ENCODE measurements at places on chromosomes 1 and 21.

- DNase-seq: no peak
Measured at GRCh38 chr1:214380986-214381695, 100.2 kb downstream of the SMYD2 start.

DNA sequence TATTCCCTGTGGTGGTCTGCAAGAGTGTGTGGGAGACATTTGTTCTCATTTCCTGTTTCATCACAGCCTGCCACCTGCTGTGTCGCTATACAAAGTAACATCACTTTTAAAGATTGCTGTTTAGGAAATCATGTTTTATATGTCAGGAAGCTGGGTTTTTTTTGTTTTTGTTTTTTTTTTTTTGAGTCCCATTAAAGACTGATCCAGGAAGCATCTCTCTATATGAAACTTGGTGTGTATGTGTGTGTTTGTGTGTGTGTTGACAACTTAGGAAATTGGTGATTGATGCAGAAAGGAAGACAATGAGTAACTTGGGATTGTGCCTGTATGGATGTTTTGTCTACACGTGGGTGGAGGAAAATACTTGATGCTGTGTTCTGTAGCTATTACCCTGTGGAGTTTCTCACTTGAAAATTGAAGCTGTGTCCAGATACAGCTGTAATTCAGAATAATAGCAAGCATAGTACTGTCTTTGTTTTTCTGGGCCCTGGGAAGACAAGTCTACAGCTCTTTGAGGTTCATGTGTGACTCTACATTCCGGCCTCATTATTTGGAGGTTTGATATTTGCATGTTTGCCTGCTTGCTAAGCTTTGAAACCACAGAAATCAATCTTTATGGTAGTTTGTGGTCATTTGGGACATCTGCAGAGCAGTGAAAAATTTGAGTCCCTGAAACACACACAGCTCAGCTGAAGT lies 47.9 kb downstream of the LAMC1 start:
- no peak for DNase-seq

DNA sequence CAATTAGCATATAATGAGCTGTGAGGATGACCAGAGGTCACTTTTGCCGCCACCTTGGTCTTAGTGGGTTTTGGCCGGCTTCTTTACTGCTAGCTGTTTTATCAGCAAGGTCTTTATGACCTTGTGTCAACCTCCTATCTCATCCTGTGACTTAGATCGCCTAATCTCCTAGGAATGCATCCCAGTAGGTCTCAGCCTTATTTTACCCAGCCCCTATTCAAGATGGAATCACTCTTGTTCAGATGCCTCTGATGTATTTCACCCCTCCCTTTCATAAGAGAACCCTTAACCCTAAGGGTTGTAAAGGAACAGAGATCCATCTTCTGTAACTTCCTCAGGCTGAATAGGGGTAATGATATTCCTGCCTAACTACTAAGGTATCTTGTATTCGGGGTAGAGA lies 58.9 kb upstream of the PALMD start:
- DNase-seq: no peak

GRCh38 chr1:10867914-10868598 lies 71.6 kb upstream of the CASZ1 start:
- no peak for DNase-seq

DNA sequence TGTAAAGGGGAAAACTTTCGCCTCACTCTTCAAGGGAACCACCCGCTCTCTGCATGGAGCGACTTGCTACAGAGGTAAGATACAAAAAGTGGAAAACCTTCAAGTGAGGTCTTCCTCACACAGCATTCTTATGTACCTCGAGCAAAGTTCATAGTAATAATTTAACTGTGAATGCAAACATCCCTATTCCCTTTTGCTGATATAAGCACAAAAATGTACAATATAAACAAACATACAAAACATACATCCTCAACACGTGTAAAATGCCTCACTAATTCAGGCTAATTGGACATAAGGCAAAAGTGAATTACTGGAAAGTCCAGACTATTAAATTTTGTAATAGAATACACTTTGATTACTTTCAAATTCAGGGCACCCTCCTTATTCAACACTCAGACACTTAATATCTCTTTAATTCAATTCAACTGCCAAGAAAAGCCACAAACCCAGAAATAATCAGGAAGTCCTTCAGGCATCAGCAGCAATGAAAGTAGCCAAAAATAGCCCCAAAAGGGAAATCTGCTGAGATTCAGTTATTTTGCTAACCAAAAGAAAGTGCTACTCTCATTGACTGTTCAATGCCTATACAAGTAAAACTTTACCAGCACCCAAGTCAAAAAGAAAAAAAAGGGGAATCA lies 15.2 kb upstream of the LMX1A start:
- DNase-seq: no peak

DNA sequence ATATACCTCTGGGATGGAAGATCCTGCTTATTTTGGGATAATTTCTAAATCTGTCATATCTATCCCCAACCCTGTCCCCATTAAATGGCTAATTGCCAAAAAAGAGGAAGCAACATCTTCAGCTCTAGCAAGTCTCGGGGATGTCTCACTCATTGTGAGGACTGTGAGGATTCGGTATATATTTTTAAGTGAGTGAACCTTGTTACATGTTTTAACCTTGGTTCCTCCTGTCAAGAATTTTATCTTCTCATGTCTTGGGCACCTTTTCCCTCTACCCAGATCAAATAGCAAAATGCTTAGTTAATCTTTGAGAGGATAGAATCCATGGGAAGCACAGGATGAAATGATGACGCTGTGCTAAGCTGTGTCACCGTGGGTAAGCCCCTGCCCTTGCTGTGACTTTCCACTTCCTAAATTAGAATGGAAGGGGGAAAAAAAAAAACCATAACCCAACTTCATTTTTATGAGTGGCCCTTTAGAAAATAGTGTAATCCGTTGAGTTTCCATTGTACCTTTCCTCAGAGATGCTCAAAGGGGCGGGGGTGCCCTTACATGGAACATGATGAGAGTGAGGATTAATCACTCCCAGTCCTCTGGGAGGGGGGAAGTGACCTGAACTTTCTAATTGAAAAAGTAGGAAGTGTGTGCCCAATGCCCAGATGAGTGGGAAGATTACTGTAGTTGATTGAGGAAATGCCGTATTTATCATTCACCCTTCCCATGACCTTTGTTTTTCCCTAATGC lies 7.6 kb downstream of the ATP1A1 start:
- no peak for DNase-seq

- no peak for DNase-seq
Measured at GRCh38 chr1:33244143-33244808, 12.0 kb upstream of the ZNF362 start.

- no peak for DNase-seq
Measured at GRCh38 chr1:54558434-54559030, 10.5 kb downstream of the ACOT11 start.

DNA sequence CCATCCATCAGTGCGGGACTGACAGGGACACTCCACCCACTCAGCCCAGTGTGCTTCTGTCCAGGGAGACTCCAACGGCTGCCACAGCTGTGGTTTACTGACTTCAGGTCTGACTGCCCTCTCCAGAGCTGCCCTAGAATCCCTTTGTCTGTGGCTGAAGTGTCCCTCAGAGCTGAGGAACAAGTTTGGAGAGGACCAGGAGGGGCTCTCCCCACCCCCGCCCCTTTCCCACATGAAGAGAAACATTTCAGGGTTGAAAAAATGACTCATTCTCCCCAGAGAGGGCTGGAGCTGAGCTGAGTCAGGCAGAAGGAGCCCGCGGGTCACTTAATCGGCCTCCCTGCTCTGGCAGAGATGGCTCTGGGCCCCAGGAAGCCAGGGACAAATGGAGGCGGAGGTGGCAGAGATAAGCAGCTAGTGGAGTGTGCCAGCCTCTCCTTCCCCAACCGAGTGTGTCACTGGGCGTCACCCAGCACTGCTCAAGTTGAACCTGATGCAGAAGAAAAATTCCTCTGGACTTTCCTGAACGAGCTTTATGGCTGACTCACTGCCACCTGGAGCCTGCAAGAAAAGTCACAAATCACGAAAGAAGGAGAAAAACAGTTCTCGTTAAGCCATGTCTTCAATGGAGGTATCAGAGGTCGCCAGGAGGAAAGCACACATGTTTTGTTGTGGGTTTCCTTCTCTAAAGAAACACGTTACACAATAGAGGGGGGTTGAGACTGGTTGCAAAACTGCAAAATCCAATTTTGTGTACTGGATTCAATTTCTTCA lies 34.3 kb upstream of the ECE1 start:
- DNase-seq: peak; percentile 77

DNA sequence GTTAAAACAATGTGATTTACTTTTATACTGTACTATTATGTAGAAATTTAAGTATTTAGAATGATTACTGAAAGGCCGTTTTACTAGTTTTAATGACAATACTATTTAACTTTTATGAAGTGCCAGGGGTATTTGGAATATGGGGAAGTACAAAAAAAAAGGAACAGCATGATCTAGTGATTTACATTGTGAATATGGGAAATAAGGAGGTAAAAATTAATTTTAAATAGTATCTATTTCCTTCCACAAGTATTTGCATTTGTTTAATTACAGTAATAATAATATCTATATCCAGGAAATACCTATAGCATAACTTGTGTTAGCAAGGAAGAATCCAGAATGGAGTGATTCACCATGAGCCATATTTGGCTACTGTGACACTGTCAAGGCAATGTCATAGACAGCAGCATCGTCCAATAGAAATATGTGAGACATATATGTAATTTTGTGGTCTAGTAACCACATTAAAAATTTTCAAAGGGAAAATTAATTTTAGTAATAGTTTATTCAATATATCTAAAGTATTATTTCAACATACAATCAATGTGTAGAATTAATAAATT lies 22.0 kb downstream of the CNST start:
- DNase-seq: no peak

DNA sequence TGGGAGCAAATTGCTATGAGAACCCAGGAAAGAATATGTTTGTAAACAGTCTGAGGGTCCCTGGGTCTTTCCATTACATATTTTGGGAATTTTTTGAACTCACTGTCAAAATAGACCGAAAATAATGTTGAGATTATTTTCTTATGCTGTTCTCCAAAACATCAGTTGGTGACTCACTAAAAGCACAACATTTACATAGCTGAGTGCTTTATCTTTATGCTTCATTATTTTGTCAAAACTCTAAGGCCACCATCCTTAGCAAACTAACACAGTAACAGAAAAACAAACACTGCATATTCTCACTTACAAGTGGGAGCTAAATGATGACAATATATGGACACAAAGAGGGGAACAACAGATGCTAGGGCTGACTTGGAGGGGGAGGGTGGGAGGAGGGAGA lies 459.3 kb downstream of the ADGRL2 start:
- DNase-seq: no peak

DNA sequence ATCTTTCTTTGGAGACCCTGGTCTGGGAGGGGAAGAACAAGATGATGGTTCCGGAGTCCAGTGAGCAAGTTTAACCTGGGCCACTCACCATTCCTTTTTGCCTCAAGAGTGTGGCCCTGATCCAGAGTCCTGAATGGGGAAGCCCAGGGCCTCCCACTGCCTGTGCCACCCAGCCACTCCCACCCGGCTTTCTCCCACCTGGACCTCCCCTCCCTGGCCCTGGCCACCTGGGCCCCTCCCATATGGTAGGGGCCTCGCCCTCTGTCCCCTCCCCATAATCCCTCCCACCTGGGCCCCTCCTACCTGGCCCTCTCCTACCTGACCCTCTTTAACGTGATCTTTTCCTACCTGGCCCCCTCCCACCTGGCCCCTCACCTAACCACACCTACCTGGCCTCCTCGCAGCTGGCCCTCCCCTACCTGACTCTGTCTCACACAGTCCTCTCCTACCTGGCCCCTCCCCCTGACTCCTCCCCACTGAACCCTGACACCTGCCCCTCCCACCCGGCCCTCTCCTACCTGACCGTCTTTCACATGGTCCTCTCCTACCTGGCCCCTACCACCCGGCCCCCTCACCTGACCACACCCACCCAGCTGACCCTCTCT lies 220.7 kb upstream of the VAMP3 start:
- DNase-seq: no peak

DNA sequence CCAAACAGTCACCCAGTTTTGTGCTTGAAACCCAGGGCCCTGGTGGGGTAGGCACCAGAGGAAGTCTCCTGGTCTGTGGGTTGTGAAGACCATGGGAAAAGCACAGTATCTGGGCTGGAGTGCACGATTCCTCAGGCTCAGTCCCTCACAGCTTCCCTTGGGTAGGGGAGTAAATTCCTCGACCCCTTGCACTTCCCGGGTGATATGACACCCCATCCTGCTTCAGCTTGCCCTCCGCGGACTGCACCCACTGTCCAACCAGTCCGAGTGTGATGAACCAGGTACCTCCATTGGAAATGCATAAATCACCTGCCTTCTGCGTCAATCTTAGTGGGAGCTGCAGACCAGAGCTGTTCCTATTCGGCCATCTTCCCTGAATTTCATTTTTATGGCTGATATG lies 133.9 kb upstream of the KCTD3 start:
- no peak for DNase-seq

DNA sequence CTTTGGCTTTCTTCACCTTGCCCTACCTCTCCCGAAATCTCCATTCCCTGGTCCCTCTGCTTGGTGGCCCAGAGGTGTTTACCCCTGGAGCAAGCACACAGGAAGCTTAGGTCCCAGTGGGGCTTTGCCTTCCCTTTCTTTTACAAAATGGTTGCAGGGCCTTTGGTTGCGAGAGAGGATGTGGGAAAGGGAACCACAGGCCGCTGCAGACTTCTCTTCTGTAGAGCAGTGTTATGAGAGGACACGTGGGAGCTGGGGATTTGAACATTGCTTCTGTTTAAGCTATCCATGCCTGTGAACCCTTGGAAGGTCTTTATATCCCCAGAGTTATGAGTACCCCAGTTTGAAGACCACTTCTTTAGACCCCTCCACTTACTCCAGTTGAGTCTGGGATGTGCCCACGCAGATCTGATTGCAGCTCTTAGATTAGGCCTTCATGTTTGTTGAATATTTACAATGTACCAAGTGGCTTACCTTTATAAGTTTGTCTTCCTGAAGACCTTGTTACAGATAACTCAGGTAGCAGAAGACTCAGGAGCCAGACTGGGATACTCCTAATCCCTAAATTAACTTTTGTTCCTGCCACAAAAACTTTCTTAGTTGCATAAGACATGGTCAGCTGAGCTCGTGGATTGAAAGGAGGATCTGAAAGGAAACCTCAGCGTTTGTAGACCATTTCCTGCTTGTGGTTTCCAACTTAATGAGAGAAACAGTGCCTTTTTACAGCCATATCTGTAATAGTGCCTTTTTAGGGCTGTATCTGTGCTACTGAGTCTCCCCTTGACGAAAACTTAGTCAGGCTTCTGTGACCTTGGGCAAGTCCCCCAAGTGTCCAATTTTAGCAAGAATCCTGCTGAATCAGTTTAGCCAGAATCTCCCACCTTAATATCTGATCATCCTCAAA lies 21.9 kb upstream of the IVNS1ABP start:
- DNase-seq: no peak

- DNase-seq: no peak
Measured at GRCh38 chr21:26972192-26972591, 5.3 kb upstream of the ADAMTS5 start.

- no peak for DNase-seq
Measured at GRCh38 chr1:119603695-119604094, 44.4 kb downstream of the ZNF697 start.

GRCh38 chr1:46484783-46485490 lies 4.7 kb upstream of the DMBX1 start:
- DNase-seq: no peak

DNA sequence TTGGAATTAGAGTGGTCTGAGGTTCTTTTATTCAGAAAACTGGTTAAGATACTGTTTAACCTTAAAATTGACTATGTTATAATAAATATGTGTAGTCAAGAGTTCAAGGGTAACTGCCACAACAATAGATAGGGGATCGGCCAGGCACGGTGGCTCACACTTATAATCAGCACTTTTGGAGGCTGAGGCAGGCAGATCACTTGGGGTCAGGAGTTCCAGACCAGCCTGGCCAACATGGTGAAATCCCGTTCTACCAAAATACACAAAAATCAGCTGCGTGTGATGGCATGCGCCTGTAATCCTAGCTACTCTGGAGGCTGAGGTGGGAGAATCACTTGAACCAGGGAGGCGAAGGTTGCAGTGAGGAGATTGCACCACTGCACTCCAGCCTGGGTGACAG lies 39.5 kb downstream of the PDC start:
- no peak for DNase-seq
